WTC11 (cell line): ENCODE measurements at places on chromosomes 1 and 21.

DNA sequence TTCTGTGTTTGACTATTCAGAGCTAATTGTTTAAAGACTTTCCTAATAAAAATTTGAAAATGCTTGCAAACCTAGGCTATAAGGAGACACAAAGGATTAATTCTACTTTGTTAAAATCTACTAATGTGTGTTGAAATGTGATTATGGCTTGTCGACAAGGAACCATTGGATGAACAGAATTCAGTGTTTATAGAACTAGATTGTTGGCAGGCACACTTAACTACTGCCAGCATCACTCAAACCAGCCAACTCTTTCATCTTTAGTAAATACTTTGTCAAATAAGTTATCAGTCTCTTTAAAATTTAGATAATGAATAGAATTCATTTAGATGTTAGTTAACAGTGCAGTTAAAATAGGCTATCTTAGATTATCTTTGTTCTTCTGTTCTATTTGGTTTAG, 27.6 kb downstream of the HS2ST1 start:
- DNase-seq, result no peak

- no peak for DNase-seq
Observed at GRCh38 chr1:213779228-213779627, 208.5 kb upstream of the PROX1 start.

- no peak for DNase-seq
Observed at GRCh38 chr21:17622018-17622417, 9.3 kb upstream of the BTG3 start.

GRCh38 chr1:115251340-115251748, 86.7 kb downstream of the NGF start:
- DNase-seq, result no peak

DNA sequence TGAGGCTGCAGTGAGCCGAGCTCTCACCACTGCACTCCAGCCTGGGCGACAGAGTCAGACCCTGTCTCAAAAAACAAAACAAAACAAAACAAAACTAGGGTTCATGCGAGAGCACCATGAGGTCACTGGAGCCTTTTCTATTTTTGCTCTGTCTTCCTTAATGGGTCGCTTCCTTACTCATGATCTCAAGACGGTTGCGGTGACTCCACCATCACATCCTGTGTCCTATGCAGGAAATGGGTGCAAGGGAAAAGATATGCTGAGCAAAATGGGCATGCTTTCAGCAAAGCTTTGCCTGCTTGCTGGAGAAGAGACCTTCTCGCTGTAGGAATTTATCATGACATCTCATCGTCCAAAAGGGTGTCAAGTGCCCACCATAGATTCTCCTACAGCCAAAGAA, 36.4 kb downstream of the WNT9A start:
- no peak for DNase-seq

GRCh38 chr1:244761279-244761678, 74.2 kb upstream of the COX20 start:
- peak; percentile 32 for DNase-seq

- DNase-seq, result no peak
Observed at GRCh38 chr1:174997041-174997440, 2.7 kb upstream of the CACYBP start.

- no peak for DNase-seq
Observed at GRCh38 chr1:201008666-201009360, 14.7 kb downstream of the KIF21B start.

GRCh38 chr21:14545906-14546480, at the start of gene SAMSN1:
Gene SAMSN1 (minus strand): TSS chr21:14546315. CDS start chr21:14546261, 54 bp downstream.
- DNase-seq, result no peak

DNA sequence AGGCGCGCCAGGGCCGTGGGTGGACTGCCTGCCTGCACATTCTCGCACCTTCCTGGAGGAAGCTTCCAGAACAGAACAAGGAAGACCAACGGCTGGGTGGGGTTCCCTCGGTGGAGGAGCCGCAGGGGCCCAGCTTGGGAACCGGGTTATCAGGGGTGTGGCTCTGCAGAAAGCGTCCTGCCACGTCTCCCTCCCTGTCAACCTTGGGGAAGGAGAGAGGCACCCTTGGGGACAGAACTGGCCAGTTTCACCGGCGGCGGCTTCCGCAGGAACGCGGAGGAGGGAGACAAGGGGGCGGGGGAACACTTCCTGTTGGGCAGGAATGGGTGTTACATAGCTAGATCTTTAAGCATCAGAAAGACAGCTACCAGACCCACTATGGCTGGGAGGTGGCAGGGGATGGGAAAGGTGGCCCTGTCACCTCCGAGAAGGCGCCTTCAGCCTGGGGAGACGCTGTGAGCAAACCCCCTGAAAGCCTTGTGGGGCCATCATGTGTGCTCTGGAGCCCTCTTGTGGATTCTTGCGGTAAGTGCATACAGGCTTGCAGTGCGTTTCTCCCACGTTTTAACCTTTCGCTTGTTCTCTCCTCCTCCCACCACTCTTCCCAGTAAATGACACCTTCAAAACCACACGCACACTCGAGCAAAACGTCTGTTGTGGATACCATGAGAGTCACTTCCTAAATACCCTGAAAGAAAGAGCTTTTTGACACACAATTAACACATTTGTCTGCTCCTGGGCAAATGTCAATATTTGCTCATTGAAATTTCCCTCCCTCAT, 3.8 kb upstream of the PLEKHA6 start:
- DNase-seq, result peak; percentile 73

GRCh38 chr21:45330075-45330781, 42.5 kb upstream of the POFUT2 start:
- DNase-seq, result no peak
